ENCODE measurements at places on chromosomes 4 and X.

- no peak for DNase-seq
Measured at GRCh38 chr4:128502818-128503527, 215.4 kb upstream of the PGRMC2 start.

DNA sequence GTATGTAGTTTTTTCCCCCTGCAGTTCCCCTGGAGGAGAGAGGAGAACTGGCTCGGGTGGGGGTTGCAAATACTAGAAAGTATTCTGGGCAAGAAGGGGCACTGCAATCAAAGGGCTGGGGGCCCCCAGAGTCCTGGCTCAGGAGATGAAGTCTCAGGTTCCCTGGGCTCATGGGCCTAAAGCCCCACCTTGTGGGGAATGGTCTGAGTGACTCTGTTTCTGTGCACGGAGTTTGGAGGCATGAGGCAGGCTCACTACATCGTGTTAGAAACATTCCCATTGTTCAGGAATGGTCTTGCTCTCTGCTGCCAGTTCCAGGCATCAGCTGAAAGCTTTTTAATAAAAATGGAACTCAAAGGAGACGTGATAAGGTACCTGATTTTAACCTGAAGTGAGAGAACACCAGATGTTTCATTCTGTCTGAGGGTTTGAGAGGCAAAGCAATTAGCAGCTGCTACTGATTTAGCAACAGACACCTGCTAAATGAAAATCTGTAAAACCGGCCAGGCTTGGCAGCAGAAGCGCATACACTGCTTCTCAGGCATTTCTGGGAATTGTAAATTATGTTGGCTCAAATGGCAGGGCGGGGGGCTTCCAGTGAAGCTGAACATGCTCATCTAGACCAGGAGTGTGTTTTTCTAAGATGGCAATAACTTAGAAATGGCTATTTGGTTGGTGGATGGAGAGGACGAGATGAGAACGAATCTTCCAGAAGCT lies 122.7 kb downstream of the TMEM164 start:
- DNase-seq = peak; percentile 33

DNA sequence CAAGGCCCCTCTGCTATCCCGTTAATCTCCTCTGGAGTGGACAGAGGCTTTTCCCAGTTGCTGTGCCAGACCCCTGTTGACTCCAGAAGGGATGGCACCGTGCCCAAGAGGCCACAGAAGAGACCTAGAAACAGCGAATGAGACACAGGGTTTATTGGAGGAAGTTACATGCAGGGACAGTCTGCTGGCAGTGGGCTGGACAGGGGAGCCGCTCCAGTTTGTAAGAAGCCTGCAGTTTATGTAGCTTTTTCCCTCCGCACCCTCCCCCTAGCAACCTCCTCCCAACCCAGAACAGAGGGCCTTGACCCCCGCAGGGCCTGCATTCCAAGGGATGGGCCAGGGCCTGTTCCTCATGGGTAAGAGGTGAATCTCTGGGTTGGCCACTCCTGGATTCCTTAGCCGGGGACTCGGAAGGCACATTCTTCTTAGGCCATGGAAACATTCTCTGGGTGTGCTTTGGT lies 216.8 kb upstream of the PSAPL1 start:
- DNase-seq = peak; percentile 41

GRCh38 chrX:683576-683975 lies 53.0 kb downstream of the SHOX start:
- DNase-seq = no peak

GRCh38 chr4:961351-962230 lies 11.8 kb downstream of the DGKQ start:
- no peak for DNase-seq

DNA sequence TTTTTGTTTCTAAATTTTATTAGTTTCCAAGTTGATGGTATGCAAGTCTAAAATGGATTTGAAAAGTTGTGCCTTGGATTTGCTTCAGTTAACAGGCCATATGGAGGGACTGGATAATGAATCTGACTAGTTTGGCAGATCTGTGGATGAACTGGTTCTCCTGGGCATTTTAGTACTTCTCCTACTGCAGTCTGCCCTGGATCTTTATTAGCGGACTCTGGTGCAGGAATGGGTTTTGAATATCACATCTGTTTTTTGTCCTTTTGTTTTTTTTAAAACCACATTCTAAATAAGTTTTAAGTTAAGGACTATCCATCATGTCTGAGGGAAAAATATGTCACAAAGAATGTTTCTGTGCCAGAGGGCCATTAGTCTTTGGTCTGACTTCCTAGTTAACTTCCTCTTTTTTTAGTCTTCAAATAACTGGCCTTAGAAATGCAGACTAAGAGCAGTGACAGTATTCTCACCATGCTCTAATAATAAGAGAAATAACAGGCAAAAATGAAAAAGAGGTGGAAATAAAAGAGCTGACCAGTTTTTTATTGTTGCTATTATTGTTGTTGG lies 13.9 kb upstream of the DCK start:
- DNase-seq = no peak

DNA sequence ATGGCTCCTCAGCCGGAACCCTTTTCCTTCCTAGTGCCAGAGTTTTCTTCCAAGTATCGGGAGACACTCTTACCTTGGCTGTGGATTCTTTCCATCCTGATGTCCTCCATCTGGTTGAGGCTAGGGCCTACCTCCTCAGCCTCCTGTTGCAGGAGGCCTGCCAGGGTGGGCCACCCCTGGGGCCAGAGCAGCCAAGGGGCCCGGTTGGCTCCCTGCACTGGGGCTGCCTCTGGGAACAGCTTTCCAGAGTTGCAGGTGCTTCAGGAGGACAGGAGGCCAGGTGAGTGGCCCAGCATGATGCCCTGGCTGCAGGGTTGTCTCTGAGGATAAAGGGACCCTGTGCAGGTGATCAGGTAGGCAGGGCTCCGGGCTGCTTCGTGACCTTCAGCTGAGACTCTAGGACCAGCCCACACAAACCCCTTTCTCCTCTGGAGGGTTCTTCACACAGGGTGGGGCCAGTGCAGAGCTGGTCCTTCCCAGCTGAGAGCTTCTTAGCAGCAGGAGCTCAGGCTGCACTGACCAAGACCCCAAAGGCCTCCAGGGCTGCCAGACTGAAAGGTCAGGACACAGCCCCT lies 5.3 kb upstream of the GPR78 start:
- DNase-seq = no peak

- DNase-seq = no peak
Measured at GRCh38 chr4:41857226-41857641, 78.0 kb upstream of the TMEM33 start.

DNA sequence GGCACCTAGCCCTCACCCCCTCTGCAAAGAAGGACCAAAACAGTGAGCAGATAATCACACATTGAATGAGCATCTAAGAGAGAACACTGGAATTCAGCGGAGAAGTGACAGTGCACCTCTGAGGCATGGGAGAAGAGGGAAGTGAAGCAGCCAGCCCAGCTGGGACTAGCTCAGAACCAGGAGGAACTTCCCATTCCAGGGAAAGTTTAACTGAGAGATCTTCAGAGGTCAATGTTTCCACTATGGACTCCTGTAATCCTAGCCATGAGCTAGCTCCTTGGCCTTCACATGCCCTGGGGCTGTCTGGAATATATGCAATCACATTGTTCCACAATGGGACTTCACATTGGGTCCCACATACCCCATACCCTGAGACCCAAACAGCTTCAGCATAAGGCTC lies 24.4 kb downstream of the TLR6 start:
- no peak for DNase-seq
